ENCODE measurements at places on chromosomes 5 and 9. TPM values are rescaled to one million over a fixed set of nuclear protein-coding genes. Genes with fewer than 3 reads are reported as not detected.

The PCDHA7 gene
- total RNA-seq, result not detected

DNA sequence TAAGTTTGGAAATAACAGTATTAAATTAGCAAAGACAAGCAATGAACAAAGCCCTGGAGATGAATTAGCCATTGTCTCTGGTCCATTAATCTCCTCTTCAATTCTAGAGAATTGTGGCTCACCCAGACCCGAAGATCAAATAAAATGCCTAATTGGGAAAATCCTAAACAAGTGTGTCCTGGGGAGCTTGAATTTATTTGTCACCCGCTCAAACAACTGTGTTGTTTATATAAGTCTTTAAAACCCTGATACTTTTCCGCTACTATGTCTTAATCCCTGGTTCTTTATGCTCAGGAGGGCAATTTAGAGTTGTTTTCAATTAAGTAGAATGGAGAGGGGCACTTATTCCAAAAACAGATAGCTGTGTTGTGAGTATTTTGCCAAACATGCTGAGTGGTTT, 128.4 kb downstream of the ANXA1 start:
- H3K4me1 ChIP-seq, result no peaks in the 10 kb centered on the region
- peaks cover 2% of the 10 kb centered on the region for H3K27me3 ChIP-seq
- no peaks in the 10 kb centered on the region for H3K36me3 ChIP-seq
- no peak overlapping the region for H3K27ac ChIP-seq
- DNase-seq, result no peak

The SPINK6 gene
- not detected for total RNA-seq

- H3K4me3 ChIP-seq, result no peak overlapping the region
- no peaks in the 10 kb centered on the region for H3K36me3 ChIP-seq
- peaks cover 1% of the 10 kb centered on the region for H3K27me3 ChIP-seq
- DNase-seq, result no peak
Measured at GRCh38 chr9:130845901-130846481, 10.9 kb downstream of the ABL1 start.

The ENTPD2 gene
- total RNA-seq, result not detected

The PRSS3 gene
- not detected for total RNA-seq

- no peak overlapping the region for H3K27ac ChIP-seq
- peaks cover 2% of the 10 kb centered on the region for H3K27me3 ChIP-seq
- no peak for DNase-seq
- H3K36me3 ChIP-seq, result no peaks in the 10 kb centered on the region
- no peaks in the 10 kb centered on the region for H3K4me1 ChIP-seq
- no peak overlapping the region for H3K4me3 ChIP-seq
Measured at GRCh38 chr5:41250351-41250987, 37.1 kb upstream of the C6 start.

The LCN2 gene
- not detected for total RNA-seq

DNA sequence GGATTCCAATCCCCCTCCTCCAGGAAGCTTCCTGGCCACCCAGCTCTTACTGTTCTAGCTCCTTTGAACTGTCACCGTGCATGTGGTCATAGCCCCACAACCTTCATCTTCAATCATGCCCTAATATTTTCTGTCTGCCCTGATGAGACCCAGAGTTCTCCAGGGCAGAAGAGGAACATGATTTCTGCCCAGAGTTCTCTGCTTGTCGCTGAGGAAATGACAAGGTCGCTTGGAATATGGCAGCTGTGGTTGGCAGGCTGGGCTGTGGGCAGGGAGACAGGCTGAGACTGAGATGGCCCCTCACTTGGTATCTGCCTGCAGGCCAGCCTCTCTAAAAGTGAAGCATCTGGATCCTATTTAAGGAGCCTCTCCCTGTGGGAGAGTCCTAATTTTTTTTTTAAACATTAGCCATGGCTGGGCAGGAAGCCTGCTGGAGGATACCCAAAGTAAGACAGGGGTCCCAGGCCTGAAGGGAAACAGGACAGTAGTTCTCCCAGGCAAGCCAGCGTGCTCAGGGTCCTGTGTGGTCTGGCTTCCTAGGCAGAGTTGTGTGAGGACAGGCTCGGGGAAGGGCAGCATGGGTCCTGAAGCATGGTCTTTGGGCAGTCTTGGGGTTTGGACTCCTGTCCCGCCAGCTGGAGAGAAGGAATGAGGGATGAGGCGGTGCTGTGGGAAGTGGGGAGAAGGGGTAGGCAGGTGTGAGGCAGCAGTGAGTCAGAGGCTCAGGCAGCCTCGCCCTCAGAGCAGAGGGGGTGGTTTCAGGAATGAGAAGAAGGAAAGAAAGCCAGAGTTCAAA, 242.1 kb downstream of the FSTL4 start:
- H3K36me3 ChIP-seq, result no peaks in the 10 kb centered on the region
- H3K4me3 ChIP-seq, result no peak overlapping the region
- H3K27me3 ChIP-seq, result peaks cover 4% of the 10 kb centered on the region
- no peak for DNase-seq
- no peaks in the 10 kb centered on the region for H3K4me1 ChIP-seq
- no peak overlapping the region for H3K27ac ChIP-seq

The PCDHB15 gene
- total RNA-seq, result not detected

The WNT8A gene
- not detected for total RNA-seq

GRCh38 chr9:106772523-106773290, 90.3 kb upstream of the ZNF462 start:
- no peaks in the 10 kb centered on the region for H3K4me1 ChIP-seq
